ENCODE measurements at places on chromosomes 5 and 9.

DNA sequence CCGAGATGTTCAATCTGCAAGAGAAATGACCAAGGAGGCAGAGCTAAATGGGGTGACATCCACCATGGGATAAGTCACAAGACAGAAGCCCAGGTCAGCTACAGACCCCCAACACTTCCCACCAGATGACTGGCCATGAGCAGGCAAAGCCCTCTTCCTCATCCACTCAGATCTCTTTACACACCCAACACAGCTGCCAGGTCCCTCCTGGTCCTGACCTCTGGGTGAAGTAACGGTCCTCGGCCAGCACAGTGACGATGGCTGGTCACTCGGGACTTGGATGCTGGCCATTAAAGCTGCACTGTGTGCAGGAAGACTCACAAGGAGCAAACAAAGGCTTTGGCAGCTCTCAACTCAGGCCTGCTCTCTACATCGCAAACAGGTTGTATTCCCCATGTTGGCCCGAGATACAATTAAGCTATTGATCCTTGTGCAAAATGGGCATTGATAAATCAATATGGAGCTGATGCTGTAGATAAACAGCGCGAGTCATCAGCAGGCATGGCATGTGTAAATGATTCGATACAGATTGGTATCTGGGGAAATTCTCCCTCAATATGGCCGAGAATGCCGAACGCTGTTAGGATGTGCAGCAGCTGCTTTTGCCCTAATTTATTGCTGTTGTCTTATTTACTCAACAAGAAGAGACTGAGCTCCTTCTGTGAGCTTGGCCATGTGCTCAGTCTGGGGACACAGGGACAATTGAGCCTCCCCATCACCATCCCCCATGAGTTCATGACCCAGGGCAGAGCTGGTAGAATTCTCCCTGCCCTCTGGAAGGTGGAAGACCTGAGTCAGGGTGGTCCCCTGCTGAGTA is 98.7 kb downstream of the C5orf15 start:
- no peak for DNase-seq

GRCh38 chr5:94072116-94072515 is 330.7 kb upstream of the POU5F2 start:
- no peak for DNase-seq

DNA sequence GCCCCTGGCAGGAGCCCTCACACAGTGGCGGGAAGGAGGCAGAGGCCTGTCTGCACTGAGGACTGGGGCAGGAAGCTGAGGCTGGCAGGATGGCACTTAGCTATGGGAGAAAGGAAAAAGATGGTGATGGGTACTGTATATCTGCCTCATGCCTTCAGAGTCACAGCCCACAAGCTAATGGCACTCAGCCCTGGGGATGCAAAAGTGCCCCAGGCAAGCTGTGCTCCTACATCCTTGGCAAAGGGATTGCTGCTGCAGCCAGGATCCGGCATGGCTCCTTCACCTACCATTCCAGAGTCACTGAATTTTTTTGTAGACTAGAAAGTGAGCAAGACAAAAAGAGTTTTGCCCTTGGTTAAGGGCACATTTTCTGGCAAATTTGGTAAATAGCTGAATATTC is 8.7 kb downstream of the ACSL6 start:
- no peak for DNase-seq

- DNase-seq = no peak
These were observed 876 bp upstream of the JAK2 start for GRCh38 chr9:4984171-4984620.

GRCh38 chr5:122615146-122615545 is 159.7 kb upstream of the SNX2 start:
- no peak for DNase-seq

DNA sequence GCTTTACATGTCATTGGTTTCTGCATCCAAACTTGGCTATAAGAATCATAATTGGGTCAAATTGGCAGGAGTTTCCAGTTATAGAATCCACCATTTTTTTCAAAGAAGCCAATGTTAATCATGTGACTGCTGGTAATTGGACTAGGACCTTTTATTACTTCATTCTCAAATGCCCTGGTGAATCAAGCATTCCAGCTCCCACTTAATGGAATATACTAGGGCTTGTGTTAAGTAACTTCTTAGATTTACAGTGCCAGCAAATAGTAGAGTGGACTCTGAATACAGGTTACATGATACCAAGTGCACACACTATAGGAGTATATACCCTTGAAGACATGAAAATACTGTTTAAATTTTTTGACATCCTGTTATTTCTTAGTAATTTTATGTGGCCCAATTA is 96.7 kb downstream of the NUDT12 start:
- DNase-seq = no peak

DNA sequence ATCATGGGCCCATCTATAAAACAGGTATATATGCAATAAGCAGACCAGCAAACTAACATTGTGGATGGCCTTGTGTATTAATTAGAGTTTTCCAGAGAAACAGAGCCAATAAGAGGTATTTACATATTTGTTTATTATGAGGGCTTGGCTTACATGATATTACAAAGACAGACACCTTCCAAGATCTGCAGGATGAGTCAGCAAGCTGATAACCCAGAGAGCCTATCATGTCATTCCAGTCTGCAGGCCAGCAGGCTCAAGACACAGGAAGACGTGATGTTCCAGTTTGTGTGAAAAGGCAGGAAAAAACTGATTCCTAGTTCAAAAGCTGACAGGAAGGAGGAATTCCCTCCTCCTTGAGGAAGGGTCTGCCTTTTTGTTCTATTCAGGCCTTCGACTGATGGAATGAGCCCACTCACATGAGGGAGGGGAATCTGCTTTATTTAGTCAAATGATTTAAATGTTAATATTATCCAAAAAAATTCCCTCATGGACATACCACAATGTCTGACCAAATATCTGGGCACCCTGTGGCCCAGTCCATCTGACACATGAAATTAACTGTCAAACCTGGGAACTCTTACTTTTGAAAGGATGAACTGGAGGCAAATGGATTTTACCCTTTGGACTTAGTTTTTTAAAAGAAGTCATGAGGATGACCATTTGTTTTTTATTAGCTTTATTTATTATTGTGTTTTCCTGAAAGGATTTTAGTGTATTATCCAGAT is 161.2 kb upstream of the CHD1 start:
- DNase-seq = no peak

DNA sequence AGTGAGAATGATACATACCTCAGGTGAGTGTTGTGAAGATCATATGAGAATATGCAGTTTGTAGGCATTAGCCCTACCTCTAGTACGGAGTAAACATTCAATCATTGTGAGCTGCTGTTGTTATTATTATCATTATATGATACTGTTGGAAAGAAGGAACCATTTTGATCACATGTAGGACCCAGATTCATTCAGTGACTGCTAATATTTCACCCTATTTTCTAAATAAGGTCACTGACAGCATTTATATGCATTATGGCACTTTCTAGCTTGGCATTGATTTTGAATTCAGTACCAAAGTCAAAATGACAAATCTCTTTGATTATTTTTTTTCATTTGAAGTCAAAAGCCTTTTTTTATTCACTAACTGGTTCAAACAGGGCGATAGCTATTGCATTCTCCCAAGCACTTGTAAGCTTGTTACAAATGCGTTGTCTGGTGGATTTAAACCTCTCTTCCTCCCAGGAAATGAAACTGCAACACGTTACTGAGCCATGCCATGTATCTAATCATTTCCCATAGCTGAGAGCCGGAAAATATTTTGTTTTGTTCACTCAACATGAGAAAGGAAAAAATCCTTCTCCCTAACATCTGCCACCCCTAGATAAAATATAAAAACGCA is 320.8 kb upstream of the SGCD start:
- no peak for DNase-seq

DNA sequence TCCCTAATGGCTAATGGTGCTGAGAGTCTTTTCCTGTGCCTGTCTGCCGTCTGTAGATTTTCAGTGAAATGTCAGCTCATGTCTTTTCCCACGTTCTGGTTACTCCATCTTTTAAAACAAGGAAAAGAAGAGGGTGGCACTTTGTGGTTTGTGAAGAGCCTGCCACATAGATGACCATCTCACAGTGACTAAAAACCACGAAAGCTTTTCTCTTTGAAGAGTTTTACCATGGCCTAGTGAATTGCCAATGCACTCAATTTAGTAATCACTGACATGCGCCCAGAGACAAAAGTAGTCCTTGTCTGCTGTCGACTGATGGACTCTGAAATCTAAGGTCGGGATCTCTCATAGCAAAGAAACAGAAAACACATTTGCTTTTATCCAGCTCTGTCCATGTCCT is 50.4 kb downstream of the SPATA31C2 start:
- DNase-seq = no peak

DNA sequence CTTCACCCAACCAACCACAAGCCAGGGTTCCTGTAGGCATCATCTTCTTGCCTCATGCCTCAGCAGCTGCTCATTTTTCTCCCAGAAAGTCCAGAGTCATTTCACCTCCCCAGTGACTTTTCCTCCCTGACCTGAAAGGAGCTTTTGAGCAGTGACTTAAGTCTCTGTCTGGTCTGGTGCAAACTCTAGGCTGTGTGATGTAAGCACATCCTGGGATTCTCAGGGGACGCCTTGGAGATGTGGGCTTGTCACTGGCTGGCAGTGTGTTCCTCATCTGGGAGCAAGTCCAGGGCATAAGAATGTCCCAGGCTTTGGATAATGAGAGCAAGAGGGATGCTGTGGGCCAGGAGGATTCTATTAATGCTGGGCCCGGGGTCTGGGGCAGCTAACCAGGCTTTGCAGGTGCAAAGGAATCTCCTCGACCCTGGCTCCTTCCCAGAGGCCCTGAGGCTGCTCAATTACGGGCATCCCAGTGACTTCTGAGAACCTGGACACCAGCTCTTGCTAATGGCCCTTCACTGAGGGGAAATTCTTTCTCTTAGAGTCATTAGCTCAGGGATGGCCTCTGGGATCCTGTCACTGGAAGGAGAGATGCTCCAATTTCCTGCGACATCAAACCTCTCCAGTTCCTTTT is 211.0 kb upstream of the PANK3 start:
- no peak for DNase-seq

DNA sequence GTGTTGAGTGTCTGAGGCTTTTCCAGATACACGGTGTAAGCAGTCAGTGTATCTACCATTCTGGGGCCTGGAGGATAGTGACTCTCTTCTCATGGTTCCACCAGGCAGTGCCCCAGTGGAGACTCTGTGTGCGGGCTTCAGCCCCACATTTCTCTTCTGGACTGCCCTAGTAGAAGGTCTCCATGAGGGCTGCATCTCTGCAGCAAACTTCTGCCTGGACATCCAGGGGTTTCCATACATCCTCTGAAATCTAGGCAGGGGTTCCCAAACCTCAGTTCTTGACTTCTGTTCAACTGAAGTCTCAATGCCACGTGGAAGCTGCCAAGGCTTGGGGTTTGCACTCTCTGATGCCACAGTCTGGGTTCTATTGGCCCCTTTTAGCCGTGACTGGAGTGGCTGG is 256.6 kb upstream of the ITGA1 start:
- DNase-seq = no peak

DNA sequence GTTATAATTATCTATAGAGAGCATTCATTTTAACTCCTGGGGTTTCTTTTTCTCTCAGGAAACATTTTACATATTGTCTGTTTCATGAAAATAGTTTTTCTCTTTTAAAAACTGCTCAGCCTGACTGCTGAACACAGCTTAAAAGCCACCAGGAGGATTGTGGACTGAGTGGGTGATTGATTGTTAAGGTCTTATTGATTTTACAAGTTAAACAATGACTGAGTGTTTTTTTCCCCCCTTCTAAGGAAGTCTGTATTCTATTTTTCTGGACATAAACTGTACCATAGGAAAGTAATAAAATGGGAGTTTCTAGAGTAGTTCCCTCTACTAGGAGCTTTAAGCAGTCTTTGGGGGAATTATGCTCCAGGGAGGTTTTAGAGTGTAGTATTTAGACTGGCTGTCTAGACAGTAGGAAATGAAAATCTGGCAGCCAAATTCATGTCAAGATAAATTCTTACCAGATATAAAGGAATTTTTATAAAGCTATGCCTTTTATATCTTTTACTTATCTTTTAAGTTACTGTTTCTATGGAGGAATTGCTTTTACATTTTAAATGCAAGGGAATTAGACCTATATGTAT is 463.9 kb downstream of the PRR16 start:
- no peak for DNase-seq

- no peak for DNase-seq
These were observed 20.8 kb downstream of the MEGF10 start for GRCh38 chr5:127311349-127311748.

GRCh38 chr5:171654881-171655280 is 130.7 kb upstream of the SMIM23 start:
- no peak for DNase-seq

GRCh38 chr5:44183753-44184152 is 205.5 kb downstream of the FGF10 start:
- no peak for DNase-seq

DNA sequence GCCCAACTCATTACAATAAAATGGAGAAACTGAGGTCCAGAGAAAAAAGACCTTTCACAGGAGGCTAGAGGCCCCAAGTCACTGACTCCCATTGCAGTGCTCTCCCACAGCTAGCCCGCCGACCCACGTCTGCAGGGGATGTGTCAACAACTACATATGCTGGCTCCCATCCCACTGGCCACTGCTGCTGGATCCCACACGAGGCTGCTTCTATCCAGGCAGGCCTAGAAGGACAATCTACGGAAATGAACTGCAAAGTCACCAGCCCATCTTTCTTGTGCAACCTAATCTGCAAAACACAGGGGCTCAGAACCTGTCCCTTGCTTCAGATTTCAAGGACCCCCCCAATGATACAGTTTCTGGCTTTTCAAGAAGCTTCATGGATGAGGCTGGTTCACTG is 24.0 kb downstream of the RAPGEF1 start:
- DNase-seq = no peak

DNA sequence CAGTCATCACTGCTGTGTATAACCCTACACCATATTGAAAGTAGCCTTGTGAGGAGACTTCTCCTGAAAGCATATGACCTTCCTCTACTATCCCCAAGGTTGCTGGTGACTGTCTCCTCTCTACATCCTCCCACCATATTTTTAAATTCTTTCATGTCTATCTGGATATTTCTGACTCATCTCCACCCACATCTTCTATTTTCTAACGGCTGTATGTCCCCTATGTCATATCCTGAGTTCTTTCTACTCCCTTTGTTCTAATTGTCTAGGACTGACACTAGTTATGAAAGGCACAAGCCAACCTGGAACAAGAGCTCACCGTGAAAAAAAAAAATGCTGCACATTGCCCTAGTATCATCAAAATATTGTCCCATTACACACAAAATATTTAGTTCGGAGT is 218.3 kb upstream of the ZNF462 start:
- DNase-seq = no peak

GRCh38 chr5:58469896-58470295 is 10.0 kb upstream of the PLK2 start:
- DNase-seq = no peak

GRCh38 chr9:37201581-37201980 is 81.2 kb downstream of the ZCCHC7 start:
- DNase-seq = no peak

- DNase-seq = no peak
These were observed 869.2 kb downstream of the EFNA5 start for GRCh38 chr5:106801554-106801953.

GRCh38 chr9:89805571-89806292 is 200.9 kb downstream of the GADD45G start:
- DNase-seq = no peak

- DNase-seq = no peak
These were observed 614.5 kb downstream of the HINT1 start for GRCh38 chr5:130550562-130550928.

GRCh38 chr5:141966963-141967333 is 2.0 kb upstream of the RNF14 start:
- no peak for DNase-seq

- no peak for DNase-seq
These were observed 612 bp upstream of the ATG10 start for GRCh38 chr5:81971111-81971711.
